Ovary (tissue), 10 donors: ENCODE measurements at places on chromosomes 5 and 9.

GRCh38 chr9:88742483-88742882, 207.5 kb downstream of the NXNL2 start:
- no peak for DNase-seq

- peak; percentile 68 for DNase-seq
Measured at GRCh38 chr9:89606624-89607311, 2.0 kb downstream of the GADD45G start.

- DNase-seq = no peak
Measured at GRCh38 chr9:126623314-126623666, 9.6 kb downstream of the LMX1B start.

- DNase-seq = no peak
Measured at GRCh38 chr9:75591972-75592371, 298.5 kb upstream of the PCSK5 start.

DNA sequence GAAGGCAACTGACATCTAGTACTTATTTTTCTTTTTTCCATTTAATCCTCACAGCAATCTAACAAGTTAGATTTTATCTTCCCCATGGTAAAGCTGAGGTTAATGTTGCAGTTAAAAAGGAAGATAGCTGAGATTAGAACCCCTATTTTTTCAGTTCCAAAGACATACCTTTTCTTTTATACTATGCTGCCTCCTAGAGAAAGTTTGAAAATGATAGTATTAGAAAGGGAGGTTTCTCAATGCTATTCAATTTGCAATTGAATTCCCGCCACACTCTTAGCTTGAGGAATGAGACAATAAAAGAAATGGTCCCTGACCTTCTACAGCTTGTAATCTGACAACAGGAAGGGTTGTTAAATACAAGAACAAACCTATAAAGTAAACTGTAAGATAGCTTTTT, 195.9 kb upstream of the TRIM32 start:
- no peak for DNase-seq

GRCh38 chr9:136373300-136374182, at the start of gene CARD9:
TSS of gene CARD9 (minus strand) at chr9:136373669. CDS start at chr9:136372078, 1,591 bp downstream.
- no peak for DNase-seq

DNA sequence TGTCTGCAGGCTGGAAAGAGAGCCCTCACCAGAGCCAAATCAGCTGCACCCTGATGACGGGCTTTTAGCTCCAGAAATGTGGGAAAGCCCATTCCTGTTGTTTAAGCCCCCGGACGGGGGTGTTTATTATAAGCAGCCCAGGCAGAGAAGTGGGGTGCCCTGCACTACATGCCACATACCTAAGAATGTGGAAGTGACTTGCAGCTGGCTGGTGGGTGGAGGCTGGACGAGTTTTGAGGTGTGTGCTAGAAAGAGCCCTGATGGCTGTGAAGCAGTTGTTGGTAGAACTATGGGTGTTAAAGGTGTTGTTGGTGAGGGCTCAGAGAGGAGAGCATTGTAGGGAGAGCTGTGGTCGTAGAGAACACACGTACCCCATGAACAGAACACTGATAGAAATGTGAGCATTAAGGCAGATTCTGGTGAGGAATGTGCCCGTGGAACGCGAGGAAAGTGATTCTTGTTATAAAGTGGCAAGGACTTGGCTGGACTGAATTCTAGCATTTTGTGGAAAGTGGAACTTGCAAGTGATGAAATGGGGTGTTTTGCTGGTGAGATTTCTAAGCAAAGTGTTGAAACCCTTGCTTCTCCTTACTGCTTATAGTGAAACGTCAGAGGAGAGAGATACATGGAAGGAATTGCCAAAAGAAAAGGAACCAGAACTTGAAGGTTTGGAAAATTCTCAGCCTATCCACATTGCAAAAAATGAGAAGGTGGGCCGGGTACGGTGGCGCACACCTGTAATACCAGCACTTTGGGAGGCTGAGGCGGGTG, 38.9 kb downstream of the AHRR start:
- no peak for DNase-seq

DNA sequence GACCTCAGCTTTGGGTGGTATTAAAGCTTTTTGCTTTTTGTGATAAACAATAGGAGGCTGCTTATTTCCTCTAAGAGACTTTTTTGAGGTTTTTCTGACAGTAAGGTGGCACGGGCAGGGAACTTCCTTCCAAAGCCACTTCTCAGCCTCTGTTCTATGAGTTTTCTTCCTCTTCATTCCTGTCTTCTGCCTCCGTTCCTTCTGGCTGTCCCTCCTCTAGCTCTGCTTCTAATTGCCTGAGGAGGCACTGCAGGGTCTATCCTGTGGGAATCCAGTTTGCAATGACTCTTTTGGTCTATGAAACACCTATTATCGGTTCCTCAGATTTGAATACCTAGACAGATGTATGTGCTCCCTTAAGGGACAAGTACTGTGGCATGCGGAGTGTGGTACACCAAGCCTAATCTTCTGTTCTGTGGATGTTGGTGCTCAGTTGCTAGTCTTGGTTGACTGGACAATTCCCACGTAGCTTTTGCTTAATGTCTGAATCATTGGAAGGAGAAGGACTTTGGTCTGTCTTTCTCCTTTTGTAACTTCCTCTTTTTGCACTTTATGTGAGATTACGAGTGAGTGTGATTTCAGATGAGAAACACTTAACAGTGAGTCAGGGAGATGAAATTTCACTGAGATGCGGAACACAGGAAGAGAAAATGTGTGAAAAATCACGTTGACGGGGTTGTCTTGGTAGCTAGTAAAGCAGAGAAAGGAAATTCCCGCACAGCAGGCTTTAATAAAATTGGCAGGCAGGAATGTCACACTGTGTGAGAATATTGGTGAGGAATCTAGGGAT, 305.2 kb downstream of the EFNA5 start:
- no peak for DNase-seq

DNA sequence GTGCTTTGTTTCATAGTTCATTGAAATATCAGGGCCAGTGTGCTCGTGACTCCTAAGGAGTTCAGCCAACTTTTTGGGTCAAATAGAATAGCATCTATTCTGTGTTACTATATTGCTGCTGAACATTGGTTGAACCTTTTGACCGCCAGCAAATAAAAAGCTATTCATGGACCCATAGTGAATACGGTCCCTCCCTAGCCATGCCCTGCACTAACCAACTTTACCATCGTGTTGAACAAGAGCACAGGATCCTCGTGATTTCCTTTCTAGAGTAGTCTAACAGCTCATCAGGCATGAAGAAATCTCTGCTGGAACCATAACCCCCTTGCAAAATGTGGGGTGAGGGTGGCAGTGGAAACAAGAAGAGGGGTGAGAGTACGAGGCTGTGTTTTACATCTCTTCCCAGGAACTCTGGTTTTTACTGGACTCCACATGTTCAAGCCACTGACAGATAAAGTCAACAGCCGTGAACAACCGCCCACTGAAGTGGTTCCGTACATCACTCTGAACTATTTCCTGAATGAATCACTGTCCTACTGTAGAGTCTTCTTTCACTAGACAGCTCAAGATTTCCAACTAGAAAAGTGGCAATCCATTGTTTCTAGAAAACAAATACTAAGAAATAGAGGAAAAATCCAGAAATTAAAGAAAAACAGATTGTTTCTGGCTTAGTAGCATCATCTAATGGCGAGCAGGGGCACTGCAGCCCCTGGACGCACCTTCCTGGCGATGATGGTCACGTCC, 70.1 kb upstream of the SPATA31E1 start:
- DNase-seq = no peak

- DNase-seq = no peak
Measured at GRCh38 chr9:29214154-29214689, 1640.9 kb upstream of the C9orf72 start.

GRCh38 chr9:91572044-91572443, 148.4 kb upstream of the NFIL3 start:
- DNase-seq = no peak

- no peak for DNase-seq
Measured at GRCh38 chr9:94798708-94799107, 72.2 kb downstream of the AOPEP start.

DNA sequence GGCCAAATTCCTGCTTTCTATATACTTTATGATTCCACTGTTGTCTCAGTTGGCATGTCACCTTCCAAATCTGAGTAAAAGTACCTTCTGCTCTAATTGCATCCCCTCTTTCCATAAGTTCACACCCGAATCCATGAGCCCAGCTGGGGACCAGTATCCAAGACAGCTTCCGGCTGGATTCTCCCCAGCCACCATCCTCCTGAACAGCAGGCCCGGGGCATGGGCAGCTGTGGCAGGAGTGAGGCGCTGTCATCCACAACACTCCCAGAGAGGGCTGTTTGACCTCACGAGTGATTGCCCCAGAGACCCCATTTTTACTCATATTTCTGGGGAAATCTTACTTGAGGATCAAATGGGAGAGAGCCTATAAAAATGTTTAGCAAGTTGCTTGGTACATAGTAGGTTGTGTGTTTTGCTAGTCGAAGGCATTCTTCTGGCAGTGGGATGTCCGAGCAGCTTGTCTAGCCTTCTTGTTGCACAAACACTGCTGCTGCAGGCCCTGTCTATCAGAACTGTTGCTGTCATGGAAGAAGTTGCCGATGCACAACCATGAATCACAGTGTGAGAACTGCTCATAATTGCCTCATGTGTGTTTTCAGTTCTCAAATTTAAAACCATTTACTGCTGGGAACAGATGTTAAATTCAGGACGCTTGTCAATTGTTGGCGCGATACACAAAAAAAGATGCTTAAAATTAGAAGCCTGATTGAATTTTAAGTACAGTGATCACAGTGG, 93.8 kb downstream of the HSPA4 start:
- DNase-seq = no peak

DNA sequence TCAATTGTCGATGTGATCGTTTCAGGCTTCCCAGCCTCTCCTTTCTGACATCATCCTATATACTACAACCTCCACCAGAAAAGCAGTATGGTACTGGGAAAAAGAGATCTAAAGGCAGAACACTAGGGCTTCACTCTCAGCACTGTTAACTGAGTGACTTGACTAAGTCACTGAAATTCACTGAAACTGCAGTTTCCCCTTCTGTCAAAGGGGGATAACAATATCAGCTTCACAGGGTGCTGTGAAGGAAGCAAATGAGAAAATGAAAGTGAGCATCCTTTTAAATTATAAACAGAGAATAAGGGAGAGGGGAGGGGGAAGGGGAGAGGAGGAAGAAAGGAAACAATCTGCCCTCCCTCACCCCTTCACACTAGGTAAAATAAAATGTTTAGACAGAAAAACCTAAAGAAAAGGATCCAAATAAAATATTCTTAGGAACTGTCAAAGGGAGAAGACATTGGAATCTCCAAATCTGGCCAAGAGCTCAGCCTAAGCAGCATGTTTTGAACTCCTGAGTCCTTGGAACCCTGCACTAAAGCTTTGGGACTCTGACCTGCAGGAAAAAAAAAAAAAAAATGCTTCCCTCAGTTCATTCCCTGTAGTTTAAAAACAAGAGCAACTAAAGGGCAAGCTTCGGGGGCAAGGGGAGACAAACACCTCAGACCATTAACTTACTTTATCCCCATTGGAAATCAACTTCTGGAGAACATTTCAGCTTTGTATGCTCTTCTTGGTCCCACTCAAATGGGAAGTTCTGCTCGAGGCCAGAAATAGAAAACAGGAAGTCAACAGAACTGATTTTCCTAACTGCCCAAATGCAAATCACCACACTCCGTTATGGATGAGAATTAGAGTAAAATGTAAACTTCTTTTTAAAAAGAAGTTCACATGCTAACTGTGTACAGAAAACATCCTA, 178.3 kb downstream of the DEPDC1B start:
- no peak for DNase-seq

DNA sequence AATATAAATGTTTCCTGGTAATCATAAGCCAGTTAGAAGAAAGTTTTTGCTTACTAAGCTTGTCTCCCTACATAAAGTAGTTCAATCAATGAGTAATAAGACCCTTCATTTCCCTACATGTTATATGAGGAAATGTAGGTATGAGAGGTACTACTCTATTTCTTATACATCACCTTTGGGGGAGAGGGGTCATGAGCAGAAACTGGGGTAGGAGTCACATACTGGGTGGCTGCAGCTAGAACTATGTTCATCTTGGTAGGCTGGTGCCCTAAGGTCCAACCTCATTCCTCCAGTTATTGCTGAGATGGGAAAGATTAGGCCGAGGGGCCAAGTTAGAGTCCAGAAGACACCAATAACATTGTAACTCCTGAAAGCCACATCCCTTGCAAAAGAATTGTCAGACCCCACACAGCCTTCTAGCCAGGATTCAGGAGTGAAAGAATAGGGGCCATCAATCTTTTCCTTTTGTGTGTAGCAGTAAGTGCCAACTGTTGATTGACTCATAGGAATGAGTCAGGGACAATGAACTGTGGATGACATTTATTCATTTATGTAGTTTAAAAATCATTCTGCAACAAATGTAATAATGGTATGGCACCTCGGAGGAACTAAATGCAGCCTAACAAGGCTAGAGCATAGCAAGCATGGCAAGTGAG, 21.6 kb upstream of the SREK1 start:
- no peak for DNase-seq

DNA sequence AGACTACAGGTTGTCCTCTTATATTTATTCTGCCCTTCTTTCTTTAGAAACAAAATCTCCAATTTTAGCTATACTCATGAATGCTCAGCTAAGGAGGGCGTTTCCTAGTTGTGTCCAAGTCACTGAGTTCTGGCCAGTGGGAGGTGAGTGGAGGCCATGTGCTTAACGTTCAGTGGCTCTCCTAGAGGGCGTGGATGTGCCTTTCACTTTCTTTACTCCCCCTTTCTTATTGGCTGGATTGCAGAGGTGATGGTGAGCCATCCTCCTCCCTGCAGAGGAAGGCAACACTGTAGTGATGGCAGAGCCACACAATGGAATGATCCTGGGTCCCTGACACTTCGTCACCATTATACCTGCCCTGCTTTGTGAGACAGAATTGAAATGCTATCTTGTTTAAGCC, 54.6 kb downstream of the ALG2 start:
- no peak for DNase-seq

DNA sequence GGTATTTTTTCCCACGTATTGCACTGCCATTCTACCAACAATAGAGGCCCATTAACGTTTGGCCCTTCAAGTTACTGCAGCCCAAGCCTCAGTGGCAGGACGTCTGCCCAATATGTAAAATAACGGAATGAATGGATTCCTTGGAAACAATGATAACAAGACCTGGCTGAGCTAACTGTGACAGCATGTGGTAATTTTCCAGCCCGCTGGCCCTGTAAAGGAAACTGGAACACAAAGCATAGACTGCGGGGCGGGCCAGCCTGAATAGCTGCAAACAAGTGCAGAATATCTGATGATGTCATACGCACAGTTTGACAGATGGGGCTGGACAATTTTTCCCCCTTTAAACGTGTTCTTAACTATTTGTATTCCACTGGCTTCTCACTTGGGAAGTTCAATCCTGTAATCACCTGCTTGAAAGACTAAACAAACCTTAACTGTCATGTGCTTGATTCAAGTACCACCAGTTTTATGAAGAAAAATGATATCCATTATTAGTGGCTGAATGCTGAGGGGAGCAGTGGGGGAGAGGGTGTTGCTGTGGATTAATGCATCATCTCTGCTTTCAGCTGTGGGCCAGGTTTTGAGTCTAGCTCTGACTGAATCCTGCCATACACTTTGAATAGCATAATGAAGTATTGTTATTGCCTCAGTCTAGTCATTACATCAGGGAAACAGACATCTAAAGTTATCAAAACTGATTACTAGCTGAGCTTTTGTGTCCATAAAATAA, 323.9 kb downstream of the TMEM161B start:
- no peak for DNase-seq

- DNase-seq = no peak
Measured at GRCh38 chr9:105143136-105143430, 101.4 kb upstream of the SLC44A1 start.

GRCh38 chr5:135242866-135243555, 156.0 kb downstream of the MACROH2A1 start:
- no peak for DNase-seq
